ENCODE measurements at places on chromosomes 13 and 19. TPM values are rescaled to one million over a fixed set of nuclear protein-coding genes. Genes with fewer than 3 reads are reported as not detected.

DNA sequence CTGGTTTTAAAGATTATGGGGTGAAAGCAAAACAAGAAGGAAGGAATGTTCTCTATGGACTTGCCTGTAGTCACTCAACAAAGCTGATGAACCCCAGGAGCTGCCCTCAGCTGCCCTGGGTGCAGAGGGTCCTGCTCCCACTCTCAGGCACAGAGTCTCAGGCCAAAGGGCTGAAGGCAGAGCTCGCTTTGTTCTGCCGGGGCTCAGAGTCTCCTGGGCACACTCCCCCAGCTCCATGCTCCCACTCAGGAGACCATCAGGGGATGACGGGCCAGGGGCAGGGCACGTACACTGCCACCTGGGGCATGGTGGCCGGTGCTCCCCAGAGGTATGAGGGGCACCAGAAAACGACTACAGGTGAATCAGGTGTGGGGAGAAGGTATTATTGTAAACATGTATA, 46.8 kb upstream of the SPACA7 start:
- DNase-seq, result no peak

GRCh38 chr19:53775524-53775923, 48.6 kb downstream of the NLRP12 start:
- no peak for DNase-seq

ZNF730 gene
- polyA plus RNA-seq, result not detected

GRCh38 chr13:101706651-101707050, 254.2 kb downstream of the ITGBL1 start:
- DNase-seq, result no peak

DNA sequence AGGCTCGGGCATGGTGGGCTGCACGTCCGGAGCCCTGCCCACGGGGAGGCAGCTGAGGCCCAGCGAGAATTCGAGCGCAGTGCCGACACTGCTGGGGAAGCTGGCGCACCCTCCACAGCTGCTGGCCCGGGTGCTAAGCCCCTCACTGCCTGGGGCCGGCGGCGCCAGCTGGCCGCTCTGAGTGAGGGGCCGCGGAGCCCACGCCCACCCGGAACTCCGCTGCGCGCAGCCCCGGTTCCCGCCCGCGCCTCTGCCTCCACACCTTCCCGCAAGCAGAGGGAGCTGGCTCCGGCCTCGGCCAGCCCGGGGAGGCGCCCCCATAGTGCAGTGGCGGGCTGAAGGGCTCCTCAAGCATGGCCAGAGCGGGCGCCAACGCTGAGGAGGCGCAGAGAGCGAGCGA, 2080.4 kb downstream of the PCDH9 start:
- DNase-seq, result no peak

DNA sequence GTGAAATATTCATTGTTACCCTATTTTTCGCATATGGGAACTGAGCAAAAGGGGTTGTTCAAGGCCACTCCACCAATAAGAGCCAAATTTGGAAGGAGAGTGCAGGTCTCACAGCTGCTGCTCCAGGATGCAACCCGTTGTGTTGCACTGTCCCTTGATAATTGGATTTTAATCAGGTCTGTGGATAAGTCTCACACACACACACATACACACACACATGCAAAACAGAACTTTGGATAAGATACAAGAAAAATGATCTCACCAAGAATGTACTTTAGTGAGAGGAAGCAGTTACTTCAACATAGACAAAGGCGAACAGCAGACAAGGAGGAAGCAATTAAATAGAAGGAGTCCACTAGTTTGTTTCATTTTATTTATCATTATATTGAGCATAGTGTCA, 127.3 kb upstream of the EDNRB start:
- no peak for DNase-seq

PSG7 gene
- polyA plus RNA-seq, result not detected

DNA sequence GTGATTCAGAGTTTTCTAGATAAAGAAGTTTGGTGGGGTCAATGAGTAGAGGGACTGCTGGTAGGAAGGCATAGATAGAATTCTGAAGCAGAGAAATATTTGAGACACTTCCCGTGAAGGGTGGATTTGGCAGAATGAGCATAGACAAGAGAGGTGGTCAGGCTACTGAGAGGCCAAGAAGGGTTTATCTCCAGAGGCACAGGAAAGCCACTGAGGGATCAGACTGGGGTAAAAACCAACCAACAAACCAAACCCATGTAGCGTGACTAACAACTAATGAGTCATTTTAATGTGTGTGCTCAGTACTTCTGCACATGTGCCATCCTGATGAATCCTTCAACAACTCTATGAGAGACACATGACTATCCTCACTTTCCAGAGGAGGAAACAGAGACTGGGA, 60.0 kb upstream of the SERP2 start:
- no peak for DNase-seq

EFNA2 gene
- not detected for polyA plus RNA-seq

DNA sequence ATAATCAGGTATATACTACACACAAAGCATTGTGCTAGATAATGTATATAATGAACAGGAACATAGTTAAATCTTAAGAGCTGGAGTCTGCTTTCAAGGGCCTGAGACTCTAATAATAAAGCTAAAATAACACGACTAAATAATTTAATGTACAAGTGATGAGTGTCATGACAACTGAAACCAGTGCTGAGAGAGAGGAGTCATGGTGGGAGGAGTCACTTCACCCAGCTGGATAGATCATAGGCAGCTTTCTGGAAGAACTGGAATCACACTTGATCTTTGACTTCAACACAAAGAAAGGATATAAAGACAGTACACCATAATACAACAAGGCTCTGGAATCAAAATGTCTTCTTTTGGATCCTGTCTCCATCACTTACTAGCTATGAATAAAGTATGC, 7.1 kb downstream of the RBM26 start:
- DNase-seq, result no peak

- no peak for DNase-seq
Measured at GRCh38 chr13:22596171-22596863, 584.5 kb upstream of the SGCG start.

DNA sequence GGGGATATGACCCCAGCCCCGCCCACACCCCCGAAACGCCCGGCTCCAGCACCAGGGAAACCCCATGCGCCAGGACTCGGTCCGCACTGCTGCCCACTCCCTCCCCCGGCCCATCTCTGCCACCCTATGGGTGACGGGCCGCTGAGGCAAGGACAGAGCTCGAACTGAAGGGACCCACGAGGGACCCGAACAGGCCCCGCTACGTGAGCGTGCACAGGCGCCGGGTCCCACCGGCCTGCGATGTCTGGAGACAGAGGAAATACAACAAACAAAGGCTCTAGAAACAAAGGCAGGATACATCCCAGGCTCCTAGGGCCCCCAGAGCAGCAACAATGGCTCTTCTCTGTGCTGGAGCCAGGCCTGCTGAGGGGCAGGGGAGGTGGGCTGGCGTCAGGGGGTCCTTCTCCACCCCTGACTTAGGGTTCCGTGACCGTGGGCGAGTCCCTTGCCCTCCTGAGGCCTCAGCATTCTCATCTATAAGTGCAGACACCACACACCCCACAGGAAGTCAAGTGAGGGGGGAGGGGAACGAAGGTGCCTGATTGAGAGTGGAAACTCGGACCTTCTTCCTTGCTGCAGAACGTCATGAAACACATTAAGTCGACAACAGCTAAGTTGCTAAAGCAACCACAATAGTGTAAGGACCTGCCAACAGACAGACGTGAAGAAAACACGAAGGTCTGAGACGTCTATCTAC, 3.1 kb downstream of the ABHD17A start:
- no peak for DNase-seq

DNA sequence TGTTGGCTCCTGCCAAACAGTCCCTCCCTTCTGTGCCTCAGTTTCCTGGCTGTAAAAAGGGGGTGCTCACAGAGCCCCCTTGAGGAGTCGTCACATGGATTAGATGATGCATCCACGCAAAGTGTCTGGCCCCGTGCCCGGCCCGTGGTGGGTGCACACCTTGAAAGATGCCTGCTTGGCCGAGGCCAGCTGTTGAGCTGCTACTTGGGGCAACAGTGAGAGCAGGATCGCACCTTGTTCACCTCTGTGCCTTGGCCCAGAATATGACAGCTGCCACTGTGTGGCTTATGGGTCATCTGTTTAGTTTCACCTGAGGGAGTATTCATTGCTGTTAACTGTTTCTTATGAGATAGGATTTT, 17.7 kb downstream of the CRTC1 start:
- no peak for DNase-seq

DNA sequence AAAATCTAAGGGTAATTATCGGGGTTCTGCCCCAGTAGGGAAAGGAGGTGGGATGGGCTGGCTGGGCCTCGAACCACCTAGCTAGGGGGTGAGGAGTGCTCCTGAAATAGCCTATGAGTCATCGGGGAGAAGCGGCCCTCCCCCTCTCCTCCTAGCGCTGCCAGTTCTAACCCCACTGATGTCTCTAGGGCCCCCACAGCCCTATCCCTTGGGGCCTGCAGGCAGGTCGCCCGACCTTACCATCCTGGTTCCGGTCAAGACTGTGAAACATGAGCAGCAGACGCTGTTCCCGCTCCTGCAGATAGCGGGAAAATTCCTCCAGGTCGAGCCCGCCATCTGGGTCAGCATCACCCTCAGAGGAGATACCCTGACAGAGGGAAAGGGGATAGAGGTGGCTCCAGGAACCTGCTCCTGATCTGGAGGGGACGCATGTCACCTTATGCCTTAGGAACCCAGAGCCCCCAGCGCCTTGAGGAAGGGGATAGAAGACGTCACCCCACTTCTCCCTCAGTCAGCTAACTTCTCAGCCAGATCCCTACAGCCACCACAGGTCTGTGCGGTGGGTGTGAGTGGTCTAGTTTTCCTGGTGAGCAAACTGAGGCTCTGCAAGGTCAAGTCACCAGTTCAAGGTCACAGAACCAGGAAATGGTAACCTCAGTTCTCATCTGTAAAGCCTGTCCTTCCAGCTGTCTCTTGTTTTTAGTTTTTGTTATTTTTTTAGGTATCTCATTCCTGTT, 1.5 kb downstream of the SLC25A23 start:
- no peak for DNase-seq

MTUS2 gene
- polyA plus RNA-seq, result 28.7 TPM

- DNase-seq, result no peak
Measured at GRCh38 chr13:99261059-99261458, 2.9 kb upstream of the GPR18 start.

GRCh38 chr19:16175954-16176353, 2.6 kb upstream of the CIB3 start:
- DNase-seq, result no peak

CEACAM6 gene
- polyA plus RNA-seq, result 0.08 TPM

GRCh38 chr19:44447916-44448674, at the start of gene ZNF229:
Gene ZNF229 (minus strand): TSS chr19:44448472. CDS start chr19:44442847, 5,625 bp downstream.
- DNase-seq, result peak; percentile 89

TRAPPC6A gene
- polyA plus RNA-seq, result 12.3 TPM

DNA sequence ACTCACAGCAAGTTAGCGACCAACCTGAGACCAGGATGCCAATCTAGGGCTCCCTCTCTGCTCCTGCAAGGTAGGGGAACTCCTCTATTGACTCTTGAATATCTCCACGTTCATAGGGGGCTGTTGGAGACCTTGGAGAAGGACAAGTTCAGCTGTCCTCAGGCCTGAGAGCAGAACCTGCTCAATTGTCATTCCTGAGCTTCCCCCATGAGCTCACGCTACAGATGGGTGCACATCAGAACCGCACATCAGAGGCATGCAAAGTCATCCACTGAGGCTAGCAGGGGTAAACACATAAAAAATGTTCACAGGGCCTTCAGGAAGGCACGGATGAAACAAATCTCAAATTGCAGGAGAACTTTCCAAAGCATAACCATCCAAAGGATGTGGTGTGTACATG, 168.8 kb upstream of the ZNF507 start:
- no peak for DNase-seq
